HT1080 (cell line): ENCODE measurements at places on chromosomes 5 and 9. TPM values are rescaled to one million over a fixed set of nuclear protein-coding genes. Genes with fewer than 3 reads are reported as not detected.

PCSK1 gene
- total RNA-seq, result 0.07 and 0.43 TPM in 2 replicates

CARD9 gene
- 0.43 and 0.66 TPM in 2 replicates for total RNA-seq

TAF1L gene
- not detected in 2 replicates for total RNA-seq

NEUROG1 gene
- total RNA-seq, result not detected in 2 replicates

QSOX2 gene
- total RNA-seq, result 20.1 and 21.7 TPM in 2 replicates

DBH gene
- total RNA-seq, result not detected in 2 replicates

NR3C1 gene
- total RNA-seq, result 39.2 and 40.3 TPM in 2 replicates

PPIC gene
- total RNA-seq, result 17.9 and 20.9 TPM in 2 replicates

DNA sequence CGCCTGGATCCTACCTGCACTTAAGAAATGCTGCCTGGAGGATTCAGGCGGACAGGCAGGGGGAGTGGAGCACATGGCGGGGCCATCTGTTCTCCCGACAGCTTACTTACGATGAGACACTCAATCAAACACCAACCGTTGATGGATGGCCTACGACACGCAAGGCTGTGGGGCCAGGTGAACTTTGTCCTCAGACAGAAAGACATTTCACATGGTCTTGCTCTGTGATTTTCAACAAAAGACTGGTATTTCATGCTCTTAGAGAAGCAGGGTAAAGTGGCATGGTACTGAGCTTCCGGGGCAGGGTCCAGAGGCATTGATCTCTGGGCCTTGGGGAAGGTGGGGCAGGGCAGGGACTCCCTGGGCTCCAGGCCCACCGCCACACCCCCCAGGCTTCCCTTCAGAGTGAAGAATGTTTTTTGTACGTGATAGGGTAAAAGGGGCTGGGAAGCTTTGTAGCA, 9.1 kb upstream of the OLFM1 start:
- DNase-seq, result no peak

DNA sequence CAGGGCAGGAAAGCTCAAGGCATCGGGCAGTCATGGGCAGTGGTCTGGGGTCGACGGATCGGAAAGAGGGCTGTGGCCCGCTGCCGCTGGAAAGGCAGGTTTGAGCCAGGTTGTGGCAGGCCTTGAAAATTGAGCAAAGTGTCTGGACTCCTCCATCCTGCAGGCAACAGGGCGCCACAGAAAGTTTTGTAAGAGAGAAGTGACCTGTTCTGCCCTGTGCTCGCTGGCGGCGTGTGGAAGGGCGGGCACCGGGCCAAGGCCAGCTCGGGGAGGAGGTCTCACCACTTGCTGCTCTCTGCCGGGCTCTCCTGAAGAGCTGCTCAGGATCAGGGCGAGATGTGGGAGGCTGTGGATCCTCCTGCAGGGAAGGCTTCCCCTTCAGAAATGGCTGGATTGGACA, 41.4 kb upstream of the FAT2 start:
- DNase-seq, result no peak

GRCh38 chr5:158511454-158511853, 588.3 kb downstream of the EBF1 start:
- DNase-seq, result no peak

- DNase-seq, result peak; percentile 47
Observed at GRCh38 chr5:36150676-36151433, 832 bp downstream of the LMBRD2 start.

DNA sequence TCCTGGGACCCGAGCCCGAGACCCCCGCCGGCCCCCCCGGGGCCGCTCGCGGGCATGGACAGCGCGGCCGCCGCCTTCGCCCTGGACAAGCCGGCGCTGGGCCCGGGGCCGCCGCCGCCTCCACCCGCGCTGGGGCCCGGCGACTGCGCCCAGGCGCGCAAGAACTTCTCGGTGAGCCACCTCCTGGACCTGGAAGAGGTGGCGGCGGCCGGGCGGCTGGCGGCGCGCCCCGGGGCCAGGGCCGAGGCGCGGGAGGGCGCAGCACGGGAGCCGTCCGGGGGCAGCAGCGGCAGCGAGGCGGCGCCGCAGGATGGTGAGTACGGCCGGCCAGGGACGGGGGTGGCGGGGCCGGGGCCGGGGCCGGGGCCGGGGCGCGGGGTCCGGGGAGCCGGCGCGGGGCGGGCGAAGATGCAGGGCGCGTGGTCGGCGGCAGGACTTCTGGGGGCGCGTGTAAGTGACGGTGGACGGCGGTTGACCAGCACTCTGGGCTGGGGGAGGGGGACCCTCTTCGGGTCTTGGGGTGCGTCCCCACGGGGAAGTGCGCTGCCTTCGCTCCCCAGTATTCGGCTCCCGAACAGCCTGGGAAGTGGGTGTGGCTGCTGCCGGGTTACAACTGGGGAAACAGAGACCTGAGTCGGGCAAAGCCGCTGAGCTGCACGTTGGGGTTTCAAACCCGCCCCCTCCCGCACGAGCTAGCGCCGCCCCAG, 520 bp downstream of the PRRX2 start:
- DNase-seq, result no peak

- DNase-seq, result no peak
Observed at GRCh38 chr5:14301186-14301585, 158.0 kb downstream of the TRIO start.

GRCh38 chr5:31935496-31936369, 238.4 kb downstream of the GOLPH3 start:
- DNase-seq, result no peak

DNA sequence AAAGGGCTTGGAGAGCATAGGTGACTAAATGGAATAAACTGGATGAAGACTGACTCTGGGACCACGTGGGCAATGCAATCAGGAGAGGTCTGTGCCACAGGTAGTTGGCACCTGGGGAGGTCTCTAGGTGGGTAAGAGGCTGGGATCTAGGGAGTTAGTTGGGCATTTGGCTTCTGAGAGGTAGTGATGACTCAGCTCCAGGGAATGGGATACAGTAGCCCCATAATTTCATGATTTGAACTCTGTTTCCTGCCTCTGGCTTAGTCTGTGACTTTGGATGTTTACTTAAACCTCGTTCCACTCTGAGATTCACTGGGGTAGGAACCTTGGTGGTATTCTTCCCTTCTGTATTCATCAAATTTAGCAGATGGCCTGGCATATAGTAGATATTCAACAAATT, 240.8 kb downstream of the KIF4B start:
- DNase-seq, result peak; percentile 38

DNA sequence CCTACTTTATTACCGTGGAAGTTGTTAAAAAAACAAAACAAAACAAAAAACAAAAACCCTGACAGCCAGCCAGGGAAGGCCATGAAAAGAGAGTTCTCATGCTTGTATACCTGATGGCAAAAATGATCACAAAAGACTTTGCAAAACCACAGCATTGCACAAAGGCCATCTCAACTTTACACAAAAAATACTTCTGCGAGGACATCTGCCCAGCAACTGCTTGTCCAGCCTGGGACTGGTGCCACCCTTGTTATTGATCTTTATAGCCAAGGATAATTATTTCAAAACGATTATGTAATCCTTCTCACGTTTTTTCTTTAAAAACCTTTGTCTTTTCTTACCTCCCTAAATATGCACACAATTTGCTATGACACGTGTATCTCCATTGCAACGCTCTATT, 42.2 kb upstream of the SLC28A3 start:
- DNase-seq, result no peak

DNA sequence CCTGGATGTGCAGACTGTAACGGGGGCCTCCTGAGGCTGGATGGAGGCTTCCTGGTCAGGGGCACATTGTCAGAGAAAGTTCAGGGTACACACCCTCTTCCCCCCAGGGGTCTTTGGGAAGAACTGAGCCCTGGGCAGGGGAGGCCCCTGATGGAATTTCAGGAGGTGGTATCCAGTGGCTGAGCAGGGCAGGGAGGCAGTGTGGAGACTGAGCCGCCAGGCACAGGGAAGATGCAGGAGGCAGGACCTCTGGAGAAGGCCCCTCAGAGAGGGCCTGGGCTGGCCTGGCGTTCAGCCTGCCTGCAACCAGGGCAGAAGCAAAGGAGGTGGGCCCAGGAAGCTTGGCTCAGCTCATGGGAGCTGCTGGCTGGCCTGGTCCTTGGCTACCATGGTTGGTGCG, 53.5 kb downstream of the GTF3C4 start:
- no peak for DNase-seq

- peak; percentile 78 for DNase-seq
Observed at GRCh38 chr5:16593013-16593412, 23.8 kb downstream of the RETREG1 start.

GRCh38 chr9:32748013-32748412, 35.3 kb upstream of the TMEM215 start:
- no peak for DNase-seq

GRCh38 chr9:82882138-82882537, 180.8 kb downstream of the RASEF start:
- peak; percentile 76 for DNase-seq

DNA sequence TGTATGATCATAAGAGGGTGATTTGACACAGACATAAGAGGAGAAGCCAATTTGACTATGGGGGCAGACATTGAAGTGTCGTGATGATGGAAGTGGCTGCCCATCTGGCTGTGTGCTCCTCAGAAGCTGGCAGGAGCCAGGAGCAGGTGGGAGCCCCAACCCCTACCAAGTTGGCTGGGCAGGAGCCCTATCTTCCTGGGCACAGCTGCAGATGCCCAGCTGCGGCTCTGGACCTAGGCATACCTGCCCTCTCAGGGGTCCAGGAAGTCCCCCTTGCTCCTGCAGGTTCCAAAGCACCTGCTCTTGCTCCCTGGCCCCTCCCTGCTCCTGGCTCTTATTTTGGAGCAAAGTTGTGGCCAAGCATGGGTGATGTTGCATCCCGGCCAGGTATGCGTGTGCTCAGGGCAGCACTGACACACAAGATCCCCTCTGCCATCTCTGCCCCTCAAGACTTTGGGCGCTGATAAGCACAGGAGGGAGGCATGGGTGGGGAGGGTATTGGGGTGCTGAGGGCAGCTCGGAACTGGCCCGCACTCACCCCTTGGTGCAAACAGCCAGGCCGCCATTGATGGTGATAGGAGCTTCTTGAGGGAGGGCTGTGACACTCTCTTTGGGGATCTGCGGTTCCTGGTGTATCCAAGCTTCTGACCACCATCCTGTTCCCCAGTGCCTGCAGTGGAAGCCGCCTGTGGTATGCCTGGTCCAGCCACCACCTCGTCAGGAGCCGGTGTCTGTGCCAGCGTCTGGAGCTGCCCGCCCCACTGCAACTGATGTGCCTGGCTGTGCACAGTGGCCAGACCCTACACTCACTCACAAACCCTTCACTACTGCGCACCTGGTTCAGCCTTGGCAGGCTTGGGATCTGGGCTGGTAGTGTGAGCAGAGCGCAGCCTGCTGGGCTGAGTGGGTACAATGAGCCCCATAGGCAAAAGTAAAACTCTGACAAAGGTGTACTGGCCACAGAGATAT, 230.9 kb downstream of the CDH9 start:
- DNase-seq, result no peak

- no peak for DNase-seq
Observed at GRCh38 chr5:75948438-75948837, 134.7 kb upstream of the SV2C start.

GRCh38 chr5:62460578-62460983, 48.0 kb downstream of the IPO11 start:
- peak; percentile 55 for DNase-seq

DNA sequence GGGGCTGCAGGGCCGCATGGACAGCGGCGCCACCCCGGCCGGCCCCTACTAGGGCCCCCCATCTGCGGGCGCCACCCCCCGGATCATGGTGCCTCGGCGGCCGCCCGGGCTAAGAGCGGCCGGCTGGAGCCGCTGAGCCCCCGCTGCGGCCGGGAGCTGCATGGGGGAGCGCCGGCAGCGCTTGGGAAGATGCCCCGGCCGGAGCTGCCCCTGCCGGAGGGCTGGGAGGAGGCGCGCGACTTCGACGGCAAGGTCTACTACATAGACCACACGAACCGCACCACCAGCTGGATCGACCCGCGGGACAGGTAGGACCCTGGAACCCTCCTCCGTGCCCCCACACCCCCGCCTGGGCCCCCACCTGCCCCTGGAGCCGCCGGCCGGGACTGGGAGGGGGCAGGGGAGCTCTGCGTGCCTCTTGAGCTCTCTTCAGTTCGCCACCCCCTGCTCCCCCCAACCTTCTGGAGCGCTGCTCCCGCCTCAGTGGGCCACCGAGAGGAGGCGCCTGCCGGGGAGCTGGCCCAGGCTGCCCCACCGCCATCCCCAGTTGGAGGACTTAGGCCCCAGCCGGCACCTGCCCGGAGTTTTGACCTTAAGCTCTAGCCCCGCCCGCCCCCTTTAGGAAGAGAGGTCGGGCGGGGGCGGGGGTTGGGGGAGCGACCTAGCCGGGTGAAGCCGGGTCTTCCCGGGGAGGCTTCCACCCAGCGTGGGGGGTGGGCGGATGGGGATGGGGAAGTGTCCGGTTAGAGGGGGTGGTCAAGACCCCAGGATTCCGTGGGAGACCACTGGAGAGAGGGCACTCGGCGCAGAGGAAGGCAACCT, 730 bp downstream of the WWC1 start:
- DNase-seq, result no peak

- DNase-seq, result no peak
Observed at GRCh38 chr5:157610990-157611389, 35.4 kb upstream of the ADAM19 start.

- DNase-seq, result no peak
Observed at GRCh38 chr9:136655536-136656182, 7.1 kb upstream of the EGFL7 start.

DNA sequence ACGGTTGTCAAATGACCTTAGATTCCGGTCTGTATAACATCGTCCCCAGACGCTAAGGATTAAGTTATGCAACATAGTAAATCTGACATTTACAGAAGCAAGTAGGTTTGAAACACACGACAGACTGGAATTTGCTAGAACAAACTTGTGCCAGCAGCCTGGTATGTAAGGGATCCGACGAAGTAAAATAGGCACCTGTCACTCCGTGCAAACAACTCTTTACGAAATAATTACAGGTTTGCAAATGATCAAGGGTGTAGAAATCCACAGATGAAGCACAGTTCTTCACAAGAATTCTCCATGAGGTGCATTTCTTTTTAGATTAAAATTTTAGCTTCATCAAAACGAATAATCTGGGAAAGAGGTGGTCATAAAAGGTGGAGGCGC, 508 bp downstream of the MOCS2 start:
- no peak for DNase-seq

DNA sequence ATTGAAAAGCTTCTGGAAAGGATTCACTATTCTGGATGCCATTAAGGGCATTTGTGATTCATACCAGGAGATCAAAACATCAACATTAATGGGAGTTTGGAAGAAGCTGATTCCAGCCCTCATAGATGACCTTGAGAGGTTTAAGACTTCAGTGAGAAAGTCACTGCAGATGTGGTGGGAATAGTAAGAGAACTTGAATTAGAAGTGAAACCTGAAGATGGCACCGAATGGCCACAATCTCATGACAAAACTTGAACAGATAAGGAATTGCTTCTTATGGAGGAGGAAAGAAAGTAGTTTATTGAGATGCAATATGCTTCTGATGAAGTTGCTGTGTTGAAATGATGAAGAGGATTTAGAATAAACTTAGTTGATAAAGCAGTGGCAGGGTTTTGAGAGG, 254.6 kb upstream of the SLC24A2 start:
- DNase-seq, result no peak

- no peak for DNase-seq
Observed at GRCh38 chr9:109422641-109423040, 75.5 kb downstream of the PTPN3 start.

- peak; percentile 95 for DNase-seq
Observed at GRCh38 chr9:116190637-116191396, 37.2 kb downstream of the PAPPA start.
